Stomach (tissue), 19 donors: ENCODE measurements at places on chromosomes 3 and 15. TPM values are rescaled to one million over a fixed set of nuclear protein-coding genes. Genes with fewer than 3 reads are reported as not detected.

- DNase-seq: no peak
These were observed 105.4 kb upstream of the MRPS22 start for GRCh38 chr3:139238281-139239030.

The FBXO40 gene
- not detected for total RNA-seq

The SAMD7 gene
- total RNA-seq: not detected

- no peak for DNase-seq
These were observed 43.9 kb downstream of the TRIM71 start for GRCh38 chr3:32861681-32862080.

The DAPK2 gene
- total RNA-seq: 16.3 TPM

GRCh38 chr3:154657218-154657617, 227.2 kb upstream of the GPR149 start:
- DNase-seq: no peak

DNA sequence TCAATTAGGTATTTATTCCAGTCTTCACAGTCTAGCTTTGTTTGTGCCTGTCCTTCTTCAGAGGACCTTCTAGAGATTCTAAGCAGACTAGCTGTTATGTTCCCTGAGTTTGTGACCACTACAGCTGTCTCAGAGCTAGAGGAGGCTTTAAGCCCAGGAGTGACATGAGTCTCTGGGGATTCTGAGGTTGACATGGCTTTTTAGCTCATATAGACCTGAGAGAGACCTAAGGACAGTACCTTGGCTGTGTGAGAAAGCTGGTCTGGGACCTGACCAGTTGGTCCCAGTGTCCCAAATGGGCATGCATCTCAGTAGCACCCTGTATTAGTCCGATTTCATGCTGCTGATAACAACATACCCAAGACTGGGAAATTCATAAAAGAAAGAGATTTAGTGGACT, 330.2 kb downstream of the DIPK2A start:
- DNase-seq: no peak

The CDCP1 gene
- 24.5 TPM for total RNA-seq

DNA sequence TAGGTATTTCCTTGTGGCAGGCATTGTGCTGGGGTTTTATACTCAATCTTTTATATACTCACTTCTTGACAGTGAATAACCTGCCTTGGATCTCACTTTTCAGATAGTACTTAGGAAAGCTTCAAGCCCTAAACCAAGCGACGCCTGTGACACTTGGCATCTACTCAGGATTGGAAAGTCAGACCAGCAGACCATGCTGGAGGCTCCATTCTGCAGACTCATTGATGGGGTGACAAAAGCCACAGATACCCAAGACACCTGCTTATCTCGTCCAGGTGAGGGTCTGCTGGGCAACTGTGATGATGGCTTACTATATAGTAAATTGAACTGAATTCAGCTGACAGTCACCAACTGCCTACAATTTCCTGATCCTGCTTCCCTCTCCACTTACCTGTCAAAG, 79.4 kb upstream of the MRPS22 start:
- no peak for DNase-seq

DNA sequence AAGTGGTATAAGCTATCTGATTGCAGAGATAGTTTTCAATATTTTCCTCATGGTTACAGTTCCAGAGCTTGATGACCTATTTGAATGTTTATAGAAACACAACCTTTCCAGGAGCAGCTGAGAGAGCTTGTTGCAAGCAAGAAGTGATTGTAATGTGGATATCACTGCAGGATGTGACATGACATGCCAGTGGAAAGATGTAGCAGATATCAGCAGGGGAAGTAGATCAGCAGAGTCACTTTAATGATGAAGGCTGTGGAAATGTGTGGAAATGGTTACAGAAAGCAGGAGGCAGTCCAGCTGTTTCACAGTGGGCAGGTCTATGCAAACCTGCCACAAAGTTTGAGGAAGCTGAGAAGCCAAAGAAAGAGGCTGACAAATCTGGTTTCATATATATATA, 21.0 kb downstream of the TMEM158 start:
- no peak for DNase-seq

DNA sequence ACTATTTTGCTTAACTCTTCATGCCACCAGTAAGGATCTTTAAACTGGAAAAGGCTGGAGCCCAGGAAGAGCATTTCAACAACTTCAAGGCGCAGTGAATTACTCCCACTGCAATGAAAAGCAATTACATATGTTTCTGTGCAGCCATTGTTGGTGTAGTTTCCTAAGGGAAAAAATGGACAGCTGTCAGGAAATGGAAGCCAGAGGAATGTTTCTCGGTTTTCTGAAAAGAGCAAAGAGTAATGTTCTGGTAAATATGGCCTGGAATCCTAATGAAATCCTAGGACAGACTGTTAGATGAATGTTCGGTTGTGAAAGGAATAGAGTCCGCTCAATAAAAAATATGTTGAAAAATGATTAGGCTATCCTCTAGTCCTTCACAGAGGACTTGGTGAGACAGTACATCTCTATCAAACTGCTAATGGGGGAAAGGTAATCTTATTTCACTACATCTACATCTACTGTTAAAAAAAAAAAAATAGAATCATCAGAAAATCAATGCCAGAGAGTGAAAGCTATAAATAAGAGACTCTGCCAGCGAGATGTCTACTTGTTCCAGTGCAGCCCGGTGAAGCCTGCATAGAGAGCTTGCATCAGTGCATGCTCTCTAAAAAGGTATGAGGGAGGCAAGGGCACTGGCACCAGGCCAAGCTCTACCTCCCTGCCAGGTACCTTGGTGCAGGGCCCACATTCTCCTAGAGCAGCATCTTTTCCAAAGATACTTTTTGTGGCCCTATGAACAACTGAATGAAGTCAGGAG, 68.2 kb upstream of the TJP1 start:
- no peak for DNase-seq

GRCh38 chr3:130543322-130543721, 26.3 kb downstream of the COL6A6 start:
- no peak for DNase-seq

The IQCF5 gene
- total RNA-seq: not detected

The MOBP gene
- 0.92 TPM for total RNA-seq

DNA sequence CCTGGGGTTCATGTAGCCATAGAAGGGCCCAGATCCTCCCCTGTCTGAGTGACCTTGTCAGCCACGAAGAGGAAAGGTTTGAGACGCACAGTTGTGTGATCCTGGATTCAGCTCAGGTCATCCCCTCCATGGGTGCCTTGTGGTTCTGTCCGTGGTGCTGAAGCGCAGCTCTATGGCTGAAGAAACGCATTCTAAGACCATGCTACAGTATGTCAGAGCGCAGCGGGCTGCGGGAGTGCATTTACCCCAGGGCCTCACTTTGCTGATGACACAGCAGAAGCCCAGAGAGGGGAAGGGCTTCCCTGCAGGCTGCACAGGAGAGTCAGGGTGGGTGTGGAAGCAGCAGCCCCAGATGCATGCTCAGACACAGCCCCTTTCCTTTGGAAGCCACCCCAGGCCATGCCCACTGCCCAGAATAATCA, 68.8 kb upstream of the IQSEC1 start:
- no peak for DNase-seq

- DNase-seq: no peak
These were observed 3.9 kb upstream of the CIDEC start for GRCh38 chr3:9883706-9884554.

DNA sequence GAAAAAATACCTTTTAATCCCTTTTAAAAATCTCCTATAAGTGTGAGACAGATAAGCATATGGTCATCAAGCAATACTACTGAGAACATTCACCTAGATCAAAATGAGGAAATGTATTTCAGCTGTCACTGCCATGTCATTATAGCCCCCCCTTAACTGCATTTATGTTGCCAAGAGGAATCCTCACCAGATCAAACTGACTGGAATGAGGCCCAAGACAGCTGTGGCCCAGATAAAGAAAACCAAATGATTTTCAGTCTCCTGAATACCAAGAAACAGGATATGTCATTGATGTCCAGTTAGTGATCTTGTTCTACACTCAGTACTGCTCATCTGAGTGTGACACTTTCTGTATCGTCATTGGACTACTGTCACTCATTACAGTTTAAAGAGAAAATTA, 35.1 kb upstream of the CPB1 start:
- no peak for DNase-seq

- no peak for DNase-seq
These were observed 160.4 kb downstream of the UACA start for GRCh38 chr15:70602834-70603560.

The ATP13A5 gene
- 2.0 TPM for total RNA-seq

The GREM1 gene
- 5.3 TPM for total RNA-seq

The P2RY14 gene
- total RNA-seq: 16.1 TPM

DNA sequence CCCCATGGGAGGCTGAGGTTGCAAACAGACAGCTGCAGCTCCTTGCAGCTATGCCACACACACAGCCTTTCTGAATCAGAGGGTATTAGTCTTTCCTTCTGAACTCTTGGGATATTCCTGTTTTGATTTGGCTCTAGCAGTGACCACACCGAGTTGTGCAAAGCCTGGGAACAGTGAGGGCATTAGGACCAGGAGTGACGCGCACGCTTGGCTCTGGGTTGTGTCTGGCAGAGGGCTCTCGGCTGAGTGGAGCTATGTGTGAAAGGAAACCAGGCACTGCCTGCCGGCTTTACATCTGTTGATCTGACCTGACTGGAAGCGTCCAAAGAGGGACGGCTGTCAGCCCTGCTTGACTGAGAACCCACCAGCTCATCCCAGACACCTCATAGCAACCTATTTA, at the start of gene GALNT15:
GALNT15 (plus strand) TSS at position 292 of the 400 bp plus-strand sequence. CDS start 472 bp downstream, outside the sequence.
- peak; percentile 85 for DNase-seq

DNA sequence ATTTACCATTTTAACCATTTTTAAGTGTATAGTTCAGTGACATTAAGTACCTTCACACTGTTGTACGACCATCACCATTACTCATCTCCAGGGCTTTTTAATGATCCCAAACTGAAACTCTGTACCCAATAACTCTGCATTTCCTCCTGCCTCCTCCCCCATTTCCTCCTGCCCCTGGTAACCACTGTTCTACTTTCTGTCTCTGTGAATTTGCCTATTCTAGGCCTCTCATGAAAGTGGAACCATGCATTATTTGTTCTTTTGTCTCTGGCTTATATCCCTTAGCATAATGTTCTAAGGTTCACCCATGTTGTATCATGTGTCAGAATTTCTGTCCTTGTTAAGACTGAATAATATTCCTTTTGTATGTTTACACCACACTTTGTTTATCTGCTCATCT, 154.2 kb downstream of the MECOM start:
- no peak for DNase-seq

- DNase-seq: no peak
These were observed 222.6 kb upstream of the MRPL3 start for GRCh38 chr3:131725414-131725813.

The FEZF2 gene
- total RNA-seq: not detected

GRCh38 chr3:57952208-57952631, 56.0 kb upstream of the FLNB start:
- DNase-seq: peak; percentile 89

The CTXN2 gene
- total RNA-seq: not detected

The HRG gene
- not detected for total RNA-seq

- no peak for DNase-seq
These were observed 6.9 kb upstream of the HOMER2 start for GRCh38 chr15:82959423-82959822.

DNA sequence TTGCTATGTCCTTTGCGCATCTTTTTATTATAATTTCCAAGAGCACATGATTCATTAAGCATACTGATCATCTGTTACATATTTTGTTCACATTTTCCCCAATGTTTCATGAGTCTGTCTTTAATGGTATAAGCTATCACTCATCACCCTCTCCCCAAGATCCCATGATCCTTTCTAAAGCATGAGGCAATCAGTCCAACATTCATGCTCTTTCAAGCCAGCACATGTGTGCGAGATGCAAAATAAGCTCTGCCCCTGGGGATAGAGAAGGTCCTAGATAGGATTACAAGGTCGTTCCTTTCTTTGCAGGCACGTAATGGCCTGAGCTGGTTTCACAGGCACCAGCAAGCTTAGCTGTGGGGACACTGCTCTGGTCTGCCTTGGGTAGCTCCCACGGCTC, 32.2 kb upstream of the B3GNT5 start:
- DNase-seq: no peak

DNA sequence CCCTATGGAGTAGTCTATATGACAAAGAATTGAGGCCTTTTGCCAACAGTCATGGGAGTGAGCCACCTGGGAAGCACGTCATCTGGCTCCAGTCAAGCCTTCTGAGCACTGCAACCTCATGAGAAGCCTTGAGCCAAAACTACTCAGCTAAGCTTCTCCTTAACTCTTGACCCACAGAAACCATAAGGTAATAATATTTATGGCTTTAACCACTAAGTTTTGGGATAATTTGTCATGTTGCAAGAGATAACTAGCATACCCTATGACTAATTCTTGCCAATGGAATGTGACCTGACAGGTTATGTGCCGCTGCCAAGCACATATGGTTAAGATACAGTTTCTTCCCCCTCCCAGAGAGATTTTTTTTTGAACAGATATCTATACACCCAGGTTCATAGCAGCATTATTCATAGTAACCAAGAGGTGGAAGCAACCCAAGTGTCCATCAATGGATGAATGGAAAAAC, 11.8 kb upstream of the SLC6A11 start:
- DNase-seq: no peak

GRCh38 chr3:47859956-47860605, 57.1 kb downstream of the DHX30 start:
- no peak for DNase-seq

DNA sequence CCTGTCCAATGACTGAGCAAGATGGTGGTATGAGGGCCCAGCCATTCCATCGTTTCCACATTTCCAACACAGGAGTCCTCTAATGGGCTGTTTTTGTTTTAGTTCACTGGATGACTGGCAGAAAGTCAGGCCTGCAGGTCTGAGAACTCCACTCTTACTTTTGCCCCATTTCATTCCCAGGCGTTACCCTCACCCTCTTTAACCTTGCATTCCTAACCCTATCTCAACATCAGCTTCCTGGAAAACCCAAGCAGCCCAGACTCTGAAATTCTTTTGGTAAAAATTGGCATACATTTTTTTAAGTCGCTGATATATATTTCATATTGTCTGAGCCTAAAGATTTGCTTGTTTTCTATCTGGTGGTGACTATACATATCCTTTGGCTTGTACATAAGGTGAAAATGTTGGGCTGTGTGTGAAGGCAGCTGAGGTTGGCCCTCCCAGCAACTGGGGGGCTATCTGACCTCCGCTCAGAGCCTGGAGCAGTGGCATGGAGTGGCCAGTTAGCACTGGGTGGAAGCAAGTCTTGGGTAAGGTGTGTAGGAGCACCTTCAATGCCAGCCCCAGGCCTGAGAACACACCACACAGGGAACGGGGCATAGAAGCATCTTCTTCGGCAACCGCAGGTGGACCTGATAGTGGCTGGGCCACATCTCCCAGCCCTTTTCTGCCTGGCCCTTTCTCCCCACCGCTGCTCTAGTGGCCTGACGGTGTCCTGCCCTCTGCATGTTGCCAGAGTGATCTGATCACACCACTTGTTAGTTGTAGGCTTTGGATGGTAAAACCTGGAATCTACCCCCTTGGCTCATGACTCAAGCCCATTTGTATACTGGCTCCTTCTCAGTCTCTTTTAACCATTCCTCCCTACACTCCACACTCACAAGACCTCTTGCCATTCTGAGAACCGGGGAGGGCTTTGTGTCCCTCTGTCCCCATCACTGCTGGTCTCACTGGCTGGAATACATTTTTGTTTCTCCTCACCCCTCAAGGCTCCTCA, 50.0 kb downstream of the AMOTL2 start:
- no peak for DNase-seq

The NKTR gene
- 76.5 TPM for total RNA-seq

The EPB42 gene
- not detected for total RNA-seq

The PLA2G4E gene
- not detected for total RNA-seq
